Caco-2 (cell line): ENCODE measurements at places on chromosomes 11 and 22.
A peak's percentile ranks its signal among the peaks of the same experiment; 100 is the strongest.

GRCh38 chr22:49963647-49964026, 3.1 kb downstream of the PIM3 start:
- DNase-seq, result no peak

- DNase-seq, result peak; percentile 71
Observed at GRCh38 chr11:5808500-5809121, at the start of gene OR52N2. Gene OR52N2 (plus strand): TSS chr11:5808924. CDS start chr11:5820336, 11,412 bp downstream.

DNA sequence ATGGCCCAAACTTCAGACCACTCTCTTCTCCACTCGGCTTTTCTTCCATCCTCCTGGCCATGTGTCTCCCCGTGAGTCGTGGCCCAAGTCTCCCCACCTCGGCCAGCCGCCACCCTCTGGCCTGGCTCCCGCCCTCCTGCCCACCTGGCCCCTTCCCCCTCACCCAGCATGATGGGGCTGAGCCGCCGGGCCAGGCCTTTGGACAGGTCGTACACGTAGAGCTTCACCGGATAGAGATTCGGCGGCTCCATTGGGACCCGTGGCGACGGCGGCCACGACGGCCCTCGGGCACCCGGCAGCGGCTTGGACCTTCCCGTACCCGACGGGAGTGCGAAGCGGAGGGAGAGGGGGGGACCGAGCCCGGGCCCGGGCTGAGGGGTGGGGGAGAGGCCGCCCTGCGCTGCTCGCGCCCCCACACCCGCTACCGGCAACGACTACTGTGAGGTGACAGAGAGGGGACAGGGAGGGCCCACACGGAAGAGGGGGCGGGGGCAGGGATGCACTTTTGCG, at the start of gene DESI1:
Gene DESI1, minus strand, starts transcription at position 455 of the 510 bp plus-strand sequence. Its CDS starts 204 bp downstream, at position 251.
- DNase-seq, result peak; percentile 68

DNA sequence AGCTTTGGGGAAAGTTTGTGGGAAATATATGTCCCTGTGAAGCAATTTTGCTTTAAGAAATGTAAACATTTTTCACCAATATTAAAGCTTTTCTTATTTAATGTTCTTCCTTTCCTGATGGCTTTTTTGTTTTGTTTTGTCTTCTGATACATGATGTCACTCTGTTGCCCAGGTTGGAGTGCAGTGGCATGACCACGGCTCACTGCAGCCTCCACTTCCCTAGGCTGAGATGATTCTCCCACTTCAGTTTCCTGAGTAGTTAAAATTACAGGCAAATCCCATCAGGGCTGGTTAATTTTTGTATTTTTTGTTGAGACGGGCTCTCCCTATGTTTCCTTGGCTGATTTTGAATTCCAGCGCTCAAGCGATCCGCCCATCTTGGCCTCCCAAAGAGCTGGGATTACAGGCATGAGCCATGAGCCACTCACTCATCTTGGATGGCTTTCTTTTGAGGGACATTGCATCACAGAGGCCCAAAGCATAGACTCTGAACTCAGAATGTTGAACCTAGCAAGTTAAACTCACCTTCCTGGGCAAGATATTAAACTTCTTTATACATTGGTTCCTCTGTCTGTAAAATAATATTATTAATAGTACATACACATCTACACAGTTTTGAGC, 651 bp upstream of the CARD16 start:
- DNase-seq, result no peak

DNA sequence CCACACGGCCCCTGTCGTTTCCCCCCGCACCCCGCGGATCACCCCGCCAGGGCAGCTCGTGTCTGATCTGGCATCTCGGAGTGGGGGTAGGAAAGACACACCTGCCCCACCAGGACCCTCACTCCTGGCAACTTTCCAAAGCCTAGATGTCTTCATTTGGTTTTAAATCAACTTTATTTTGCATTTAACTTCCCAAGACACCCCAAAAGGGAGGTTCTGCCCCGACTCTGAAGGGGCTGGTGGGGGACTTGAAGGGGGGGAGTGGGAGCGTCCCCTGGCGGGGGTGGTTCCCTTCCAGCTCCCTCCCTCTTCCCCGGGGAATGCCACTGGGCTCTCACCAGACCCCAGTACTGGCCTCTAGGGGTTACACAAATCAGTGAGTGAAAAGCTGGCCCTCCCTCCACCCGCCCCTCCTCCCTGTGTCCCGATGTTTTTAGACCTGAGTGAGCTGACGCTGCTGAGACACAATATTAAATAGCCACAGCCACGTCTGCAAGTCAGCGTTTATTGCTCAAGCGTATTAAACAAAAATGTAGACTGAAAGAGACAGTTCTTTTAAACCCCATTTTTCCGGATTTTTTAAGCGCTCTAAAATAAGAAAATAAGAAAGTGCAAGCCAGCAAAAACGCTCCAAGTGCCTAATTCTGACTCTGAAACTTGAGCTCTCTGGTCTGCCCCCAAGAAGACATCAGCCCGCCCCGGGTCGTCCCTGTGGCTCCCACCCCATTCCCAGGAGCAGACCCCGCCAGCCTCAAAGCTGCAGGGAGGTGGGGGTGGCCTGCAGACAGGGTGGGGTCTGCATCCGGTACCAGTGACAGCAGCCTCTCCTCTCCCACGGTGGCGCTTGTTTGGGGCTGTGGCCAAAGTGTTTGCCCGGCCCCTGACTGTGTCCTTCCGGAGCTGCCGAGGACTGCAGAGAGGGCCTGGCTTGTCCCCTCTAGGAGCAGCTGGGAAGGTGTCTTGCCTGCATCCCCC, 1.1 kb upstream of the TTLL8 start:
- no peak for DNase-seq
